T-cell (primary cell): ENCODE measurements at places on chromosomes 3 and 15.

GRCh38 chr3:98791341-98792325 lies 28.5 kb downstream of the ST3GAL6 start:
- DNase-seq: no peak

DNA sequence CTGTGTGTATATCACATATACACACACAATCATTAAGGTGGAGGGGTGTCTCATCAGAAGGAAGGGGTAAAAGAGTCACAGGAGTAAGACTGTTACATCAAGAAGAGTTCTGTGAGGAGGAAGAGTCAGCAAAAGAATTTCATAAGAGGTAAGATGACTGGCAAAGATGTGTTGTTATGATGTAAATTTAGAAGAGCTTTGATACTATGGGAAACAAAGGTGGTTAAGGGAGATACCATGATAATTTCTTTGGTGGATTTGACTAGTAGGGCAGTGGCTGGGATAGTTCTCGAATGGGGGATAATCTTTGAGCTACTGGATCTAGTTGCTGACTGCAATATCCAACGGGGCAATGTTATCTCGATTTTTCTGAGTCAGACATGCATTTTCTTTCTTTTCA lies 61.6 kb downstream of the STAG1 start:
- DNase-seq: no peak

DNA sequence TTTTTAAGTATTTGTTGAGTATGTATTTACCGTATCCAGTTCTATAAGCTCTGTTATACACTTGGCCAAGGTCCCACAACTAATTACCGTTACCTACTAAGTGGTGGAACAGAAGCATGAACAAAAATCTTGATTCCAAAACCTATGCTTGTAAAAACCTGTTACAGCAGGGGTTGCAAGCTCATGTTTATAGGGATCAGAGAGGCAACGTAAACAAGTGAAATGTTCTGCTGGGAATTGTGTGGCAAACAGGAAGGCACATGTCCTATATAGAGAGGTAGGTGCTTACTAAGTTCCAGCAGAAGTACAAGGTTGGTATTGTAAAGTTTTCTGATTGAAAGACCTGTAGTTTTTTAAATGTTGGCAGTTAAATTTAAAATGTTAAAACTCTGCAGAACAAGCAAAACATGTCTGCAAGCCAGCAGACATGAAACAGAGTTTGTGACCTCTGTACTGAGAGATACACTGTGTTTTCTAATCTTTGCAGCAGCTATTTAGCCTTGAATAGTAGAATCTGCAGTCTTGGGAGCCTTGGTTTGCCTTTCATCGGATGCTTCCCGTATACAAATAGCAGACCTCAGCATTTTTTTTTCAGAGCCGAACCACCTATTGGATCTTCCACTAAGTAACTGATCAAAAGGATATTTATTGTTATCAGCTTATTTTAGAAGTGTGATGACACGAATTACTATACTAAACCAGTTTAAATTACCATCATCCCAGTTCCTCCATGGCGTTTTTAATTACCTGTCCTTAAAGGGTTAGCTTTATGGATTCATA lies 11.4 kb downstream of the IREB2 start:
- no peak for DNase-seq

DNA sequence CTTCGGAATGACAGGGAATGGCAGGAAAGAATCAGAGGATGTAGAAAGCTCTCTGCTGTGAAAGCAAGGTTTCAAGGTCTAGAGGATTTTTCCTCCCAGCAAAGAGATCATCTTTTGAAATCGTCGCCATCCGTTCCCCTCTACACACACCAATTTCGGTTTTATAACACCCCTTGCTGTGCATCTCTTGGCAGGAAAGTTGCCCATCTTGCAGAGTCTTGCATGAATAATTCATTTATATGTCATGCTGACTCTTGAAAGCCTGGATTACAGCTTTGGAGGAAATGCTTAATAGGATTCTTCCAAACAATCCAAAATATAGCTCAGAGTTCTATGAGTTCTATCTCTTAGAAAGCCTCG lies 262.7 kb downstream of the CHL1 start:
- DNase-seq: no peak

GRCh38 chr3:71438904-71439303 lies 144.6 kb downstream of the FOXP1 start:
- no peak for DNase-seq

DNA sequence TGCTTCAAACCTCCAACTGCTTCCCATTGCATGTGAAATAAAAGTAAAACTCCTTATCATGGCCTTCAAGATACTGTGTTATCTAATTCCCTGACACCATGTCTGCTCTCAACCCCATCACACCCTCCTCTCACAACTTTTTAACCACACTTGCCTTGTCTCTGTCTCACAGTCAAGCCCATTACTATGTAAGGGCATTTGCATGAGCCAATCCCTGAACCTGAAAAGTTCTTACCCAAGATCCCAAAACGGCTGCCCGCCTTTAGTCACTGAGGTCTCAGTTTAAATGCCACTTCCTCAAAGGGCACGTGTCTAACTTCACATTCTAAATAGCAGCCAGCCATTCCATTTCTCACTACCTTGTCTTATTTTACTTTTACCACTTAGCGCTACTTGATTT lies 83.1 kb downstream of the SST start:
- no peak for DNase-seq

- no peak for DNase-seq
Observed at GRCh38 chr15:64146885-64147681, 4.4 kb upstream of the SNX22 start.

GRCh38 chr15:69648775-69649735 lies 196.4 kb downstream of the RPLP1 start:
- DNase-seq: peak; percentile 3

DNA sequence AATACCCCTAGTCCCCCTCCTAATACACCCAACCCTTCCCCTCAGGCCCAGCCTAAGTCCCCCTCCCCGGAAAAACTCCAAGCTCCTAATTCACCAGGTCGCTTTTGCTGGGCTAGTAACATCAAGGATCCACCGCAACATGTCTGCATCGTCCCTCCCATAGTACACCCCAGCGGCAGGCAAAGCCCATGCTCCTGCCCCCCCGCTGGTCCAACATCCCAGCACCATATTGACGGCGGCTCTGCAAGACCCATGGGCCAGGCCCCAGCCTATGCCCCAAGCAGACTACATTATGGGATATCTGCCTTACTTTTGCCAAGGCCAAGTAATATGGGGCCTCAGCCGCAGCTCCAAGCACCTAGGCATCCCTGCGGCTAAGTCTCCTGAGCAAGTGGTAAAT lies 33.5 kb downstream of the ZNF589 start:
- DNase-seq: no peak

DNA sequence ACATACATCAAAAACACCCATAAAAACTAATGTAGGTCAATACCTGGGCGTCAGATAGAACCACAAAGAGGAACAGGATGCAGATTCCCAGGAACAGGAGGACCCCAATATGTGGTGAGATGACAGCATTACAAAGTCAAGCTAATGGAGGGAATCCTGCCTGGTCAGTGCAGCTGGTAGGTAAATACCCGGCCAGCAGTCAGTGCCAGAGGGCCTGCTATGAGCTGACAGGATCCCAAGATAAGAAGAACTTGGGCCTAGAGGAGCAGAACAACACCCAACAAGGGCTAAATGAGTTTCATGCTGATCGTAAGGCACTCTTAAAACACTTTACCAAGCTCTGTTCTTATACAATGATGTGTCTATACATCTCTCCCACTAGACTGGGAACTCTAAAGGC lies 61.2 kb upstream of the KCNMB2 start:
- no peak for DNase-seq

DNA sequence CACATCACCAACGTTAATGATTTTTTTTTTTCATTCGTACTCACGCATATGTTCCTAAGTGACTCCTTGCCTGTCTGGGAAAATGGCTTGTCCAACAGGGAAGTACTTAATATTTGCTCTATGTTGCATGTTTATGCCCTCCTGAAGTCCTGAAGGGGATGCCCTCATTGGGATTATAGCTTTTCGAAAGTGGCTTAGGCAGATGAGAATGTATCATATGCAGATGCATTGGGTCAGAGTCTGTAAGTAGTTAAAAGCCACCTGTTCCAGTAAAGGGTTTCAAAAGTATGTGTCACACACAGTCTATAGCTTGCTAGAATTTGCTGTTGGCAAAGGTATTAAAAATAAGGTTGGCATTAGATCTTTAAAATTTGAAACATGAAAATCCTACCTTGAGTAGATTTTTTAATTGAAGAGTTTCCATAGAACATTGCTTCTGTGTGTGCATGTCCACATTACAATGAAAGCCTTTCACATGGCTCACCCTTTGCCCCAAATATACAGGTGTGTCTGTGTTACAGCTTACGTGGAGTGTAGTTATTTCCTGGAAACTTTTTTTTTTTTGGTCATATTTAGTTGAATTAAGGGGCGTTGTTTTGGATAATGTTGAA lies 2.1 kb downstream of the ABHD17C start:
- DNase-seq: no peak

- DNase-seq: no peak
Observed at GRCh38 chr3:139935866-139936817, 1.2 kb downstream of the CLSTN2 start.

GRCh38 chr15:89770041-89770440 lies 6.1 kb upstream of the MESP2 start:
- DNase-seq: no peak

DNA sequence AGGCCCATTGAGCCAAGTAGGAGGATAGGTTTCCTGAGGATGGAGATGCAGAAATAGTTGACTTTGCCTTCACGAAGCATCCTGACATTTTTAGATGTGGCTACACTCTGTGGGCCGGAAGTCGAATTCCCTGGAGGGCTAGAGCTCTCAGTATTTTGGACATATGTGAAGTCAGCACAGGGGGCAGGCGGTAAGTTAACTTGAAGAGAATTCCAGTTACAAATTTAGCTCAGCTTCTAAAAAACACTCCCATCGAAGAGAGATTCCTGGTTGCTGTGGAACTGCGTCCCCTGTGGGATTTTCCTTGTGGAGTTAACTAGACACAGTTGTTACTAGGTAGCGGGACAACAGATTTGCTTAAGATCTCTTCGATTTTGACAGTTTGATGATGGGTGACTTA lies 161.9 kb upstream of the RGMA start:
- DNase-seq: no peak

GRCh38 chr3:150798122-150798618 lies 35.2 kb upstream of the SIAH2 start:
- no peak for DNase-seq

DNA sequence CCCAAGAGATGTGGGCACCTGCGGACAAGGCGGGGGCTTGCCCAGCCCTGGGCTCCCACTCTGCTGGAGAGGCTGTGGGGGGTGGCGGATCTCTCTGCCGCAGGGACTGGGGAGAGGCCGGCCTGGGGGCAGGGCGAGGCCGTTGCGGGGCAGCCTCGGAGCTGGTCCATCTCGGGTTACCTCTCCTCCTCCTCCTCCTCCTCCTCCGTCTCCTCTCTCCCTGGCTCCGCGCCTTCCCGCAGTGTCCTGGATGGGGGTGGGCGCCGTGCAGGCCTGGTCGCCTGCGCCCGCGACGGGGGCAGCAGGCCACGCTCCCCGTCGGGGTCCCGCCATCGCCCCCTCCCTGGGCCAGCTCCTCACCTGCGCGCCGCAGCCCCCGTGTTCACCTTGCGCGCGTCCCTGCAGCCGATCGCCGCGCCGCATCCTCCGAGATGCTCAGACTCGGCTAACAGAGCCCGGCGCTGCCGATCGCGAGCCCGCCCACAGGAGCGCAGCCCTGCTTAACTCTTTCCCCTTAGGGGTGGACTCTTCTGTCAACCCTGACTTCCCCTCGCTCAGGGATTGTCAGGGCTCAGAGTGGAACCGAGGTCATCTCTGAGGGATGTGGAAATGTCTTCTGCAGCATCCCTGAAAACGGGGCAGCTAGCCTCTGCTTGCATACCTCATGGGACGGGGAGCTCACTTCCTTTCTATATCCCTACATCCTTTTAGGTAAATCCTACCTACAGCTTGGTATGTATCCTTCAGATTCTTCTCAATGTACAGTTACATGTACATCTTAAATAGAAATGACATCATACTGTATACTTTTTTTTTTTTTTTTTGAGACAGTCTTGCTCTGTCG lies at the start of gene PRRT3:
Gene PRRT3, minus strand, starts transcription at position 447 of the 844 bp plus-strand sequence. CDS start 2,293 bp downstream, outside the sequence.
- DNase-seq: peak; percentile 53

- DNase-seq: no peak
Observed at GRCh38 chr3:139198929-139199328, 144.9 kb upstream of the MRPS22 start.

GRCh38 chr15:74345051-74345450 lies 22.4 kb downstream of the CYP11A1 start:
- DNase-seq: no peak

DNA sequence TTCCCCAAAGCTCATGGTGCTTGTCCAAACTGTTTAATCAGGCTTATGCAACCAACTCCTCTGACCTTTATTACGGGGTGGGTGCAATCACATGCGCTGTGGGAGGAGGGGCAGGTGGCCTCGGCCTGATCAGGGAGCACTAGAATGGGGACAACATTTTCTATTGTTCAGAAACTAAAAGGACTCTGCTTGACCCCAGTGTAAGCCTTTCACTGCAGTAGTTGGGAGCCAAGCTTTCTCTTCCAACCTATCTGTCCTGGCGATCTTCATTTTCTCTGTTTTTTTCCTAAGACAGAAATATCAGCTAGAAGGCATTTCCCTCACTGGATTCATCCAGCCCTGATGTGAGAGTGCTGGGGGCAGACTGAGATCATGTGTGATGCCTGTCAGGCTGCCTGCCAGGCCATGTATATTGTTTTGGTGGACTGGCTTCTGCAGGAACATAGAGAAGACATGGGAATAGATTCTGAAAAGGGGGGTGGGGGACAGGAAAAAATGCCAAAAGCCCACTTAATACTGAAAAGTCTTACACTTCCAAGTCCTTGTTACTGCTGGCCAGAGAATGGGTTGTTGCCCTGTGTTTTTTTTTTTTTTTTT lies 627.0 kb upstream of the TBL1XR1 start:
- no peak for DNase-seq

DNA sequence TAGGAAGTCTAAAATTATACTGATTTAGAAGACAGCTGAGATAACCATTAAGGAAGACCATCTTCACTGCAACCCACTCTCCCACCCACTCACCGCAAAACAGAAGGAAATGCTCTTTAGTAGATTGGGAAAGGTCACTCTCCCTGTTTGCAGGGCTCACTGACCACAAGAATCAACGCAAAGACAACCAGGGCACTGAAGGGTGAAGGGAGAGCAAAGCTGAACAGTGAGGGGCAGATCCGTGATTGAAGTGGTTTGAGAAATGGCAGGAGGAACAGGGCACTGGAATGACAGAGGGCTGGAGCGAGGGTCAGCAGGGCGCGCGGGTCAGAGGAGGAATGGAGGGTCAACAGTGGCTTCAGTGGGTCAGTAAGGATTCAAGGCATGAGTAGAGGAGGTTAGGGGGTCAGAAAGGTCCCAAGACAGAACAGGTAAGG lies 520 bp downstream of the MESD start:
- DNase-seq: no peak

- no peak for DNase-seq
Observed at GRCh38 chr3:37852771-37853170, 8.9 kb upstream of the CTDSPL start.

DNA sequence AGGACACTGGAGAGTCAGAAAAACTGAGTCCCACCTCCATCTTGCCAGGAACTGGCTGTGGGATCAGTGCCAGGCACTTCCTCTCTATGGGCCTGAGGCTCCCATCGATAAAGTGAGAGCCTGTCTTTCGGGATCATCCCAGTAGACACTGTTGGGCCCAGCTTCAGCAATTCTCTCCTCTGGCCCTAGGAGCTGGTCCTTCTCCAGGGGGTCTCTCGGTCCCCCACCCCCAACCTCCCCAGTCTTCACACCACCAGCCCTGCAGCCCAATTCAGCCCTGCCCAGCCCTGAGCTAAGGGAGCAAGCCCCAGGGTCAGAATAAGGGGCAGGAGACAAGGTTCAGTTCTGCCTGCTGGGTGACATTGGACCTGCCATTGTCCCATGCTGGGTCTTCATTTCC lies 4.5 kb upstream of the LCTL start:
- no peak for DNase-seq

- DNase-seq: no peak
Observed at GRCh38 chr3:44896440-44896839, 22.0 kb downstream of the TGM4 start.

GRCh38 chr15:95492388-95493070 lies 838.0 kb upstream of the NR2F2 start:
- DNase-seq: no peak
